ENCODE measurements at places on chromosomes 11 and 22.
A peak's percentile ranks its signal among the peaks of the same experiment; 100 is the strongest.

DNA sequence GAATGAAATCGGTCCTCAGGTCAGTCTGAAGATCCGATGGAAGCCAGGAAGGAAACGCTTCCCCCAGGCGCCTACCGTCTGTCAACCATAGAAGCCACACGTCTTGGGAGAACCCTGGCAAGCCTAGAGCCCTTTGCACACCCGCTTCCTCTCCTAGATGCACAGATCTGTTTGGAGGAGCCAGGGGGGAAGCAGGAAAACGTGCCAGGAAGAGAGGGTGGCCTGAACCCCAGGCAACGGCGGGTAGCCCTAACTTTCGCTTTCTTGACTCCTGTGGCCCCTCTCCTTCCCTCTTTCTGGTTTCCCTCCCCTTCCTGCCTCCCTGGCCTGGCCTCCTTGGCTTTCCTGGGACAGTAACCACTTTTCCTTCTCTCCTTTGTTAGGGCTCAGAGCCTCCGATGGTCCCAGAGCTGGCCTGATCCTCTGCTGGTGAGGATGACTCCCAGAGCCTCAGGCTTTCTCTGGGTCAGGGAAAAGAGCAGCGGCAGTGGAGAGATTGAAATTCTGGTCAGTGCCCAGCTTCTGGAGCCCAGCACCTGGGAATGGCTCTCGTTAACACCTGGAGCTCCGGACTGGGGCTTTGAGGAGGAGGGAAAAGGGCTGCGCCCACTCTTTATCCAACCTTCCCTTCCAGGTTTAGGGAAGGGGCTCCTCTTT lies 2.1 kb downstream of the FXYD6 start:
- DNase-seq, result no peak

- DNase-seq, result peak; percentile 10
Measured at GRCh38 chr22:44042249-44043218, 18.4 kb downstream of the PARVB start.

DNA sequence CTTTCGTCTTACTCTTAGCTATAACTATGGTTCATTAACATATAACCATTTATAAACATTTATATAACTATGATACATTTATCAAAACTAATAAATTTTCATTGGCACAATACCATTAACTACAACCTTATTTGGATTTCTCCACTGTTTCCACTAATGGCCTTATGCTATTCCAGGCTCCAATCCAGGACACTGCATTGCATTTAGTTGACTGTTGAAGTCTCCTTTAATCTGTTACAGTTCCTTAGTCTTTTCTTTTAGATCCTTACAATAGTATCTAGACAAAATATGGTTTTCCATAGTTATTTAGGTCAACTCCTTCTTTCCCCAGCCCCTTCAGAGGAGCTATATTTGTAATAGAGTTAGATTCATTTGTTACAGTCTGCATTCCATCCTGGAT lies 47.2 kb downstream of the CCDC34 start:
- no peak for DNase-seq

- no peak for DNase-seq
Measured at GRCh38 chr11:113694390-113694789, 11.7 kb downstream of the TMPRSS5 start.

- DNase-seq, result no peak
Measured at GRCh38 chr11:91104237-91104636, 881.4 kb upstream of the CHORDC1 start.
